ENCODE measurements at places on chromosomes 7 and 10.

GRCh38 chr7:85528581-85528980 is 341.7 kb upstream of the SEMA3D start:
- DNase-seq = no peak

DNA sequence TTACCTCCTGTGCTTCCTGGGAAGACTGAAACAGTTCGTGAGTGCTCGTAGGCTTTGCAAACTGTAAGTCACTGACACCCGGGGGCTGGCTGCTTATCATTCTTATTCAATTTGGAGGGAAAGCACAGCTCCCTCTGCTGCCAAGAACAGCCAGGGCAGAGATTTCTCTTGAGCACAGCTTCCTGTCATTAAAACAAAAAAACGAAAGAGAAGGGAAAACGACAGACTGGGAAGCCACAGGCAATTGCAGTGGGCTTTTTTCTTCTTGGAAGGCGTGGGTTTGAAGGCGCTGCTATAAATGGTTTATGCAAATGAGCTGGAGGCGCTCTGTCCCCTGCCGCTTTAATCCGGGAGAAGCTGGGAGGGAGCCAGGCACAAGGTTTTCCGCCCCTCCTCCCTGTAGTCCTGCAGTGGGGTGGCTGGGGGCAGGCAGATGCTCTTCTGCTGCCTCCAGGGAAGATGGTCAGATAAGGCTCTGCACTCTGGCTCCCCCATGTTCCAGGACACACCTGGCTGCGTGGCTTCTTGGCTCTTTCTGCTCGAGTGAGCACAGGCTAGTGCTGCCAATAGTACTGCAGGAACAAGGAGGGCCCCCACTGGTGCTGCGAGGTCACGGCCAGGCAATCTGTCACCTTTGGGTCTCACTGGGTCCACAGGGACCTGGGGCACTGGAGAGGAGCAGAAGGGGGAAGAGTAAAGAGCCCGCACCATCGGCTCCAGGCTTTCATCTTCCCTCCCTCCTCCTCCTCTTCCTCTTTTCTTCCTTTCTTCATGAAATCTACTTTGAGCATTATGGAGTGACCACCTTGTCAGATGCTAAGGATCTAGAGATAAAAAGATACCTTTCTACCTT is 49.5 kb downstream of the NEURL1 start:
- DNase-seq = no peak

- DNase-seq = no peak
These were observed 152.0 kb downstream of the RPS24 start for GRCh38 chr10:78185693-78186055.

GRCh38 chr10:114504769-114505579 is 100.7 kb upstream of the AFAP1L2 start:
- DNase-seq = no peak

GRCh38 chr7:88355011-88355410 is 48.3 kb upstream of the STEAP4 start:
- no peak for DNase-seq

GRCh38 chr10:96832721-96833219 is 672 bp downstream of the LCOR start:
- DNase-seq = peak; percentile 78

DNA sequence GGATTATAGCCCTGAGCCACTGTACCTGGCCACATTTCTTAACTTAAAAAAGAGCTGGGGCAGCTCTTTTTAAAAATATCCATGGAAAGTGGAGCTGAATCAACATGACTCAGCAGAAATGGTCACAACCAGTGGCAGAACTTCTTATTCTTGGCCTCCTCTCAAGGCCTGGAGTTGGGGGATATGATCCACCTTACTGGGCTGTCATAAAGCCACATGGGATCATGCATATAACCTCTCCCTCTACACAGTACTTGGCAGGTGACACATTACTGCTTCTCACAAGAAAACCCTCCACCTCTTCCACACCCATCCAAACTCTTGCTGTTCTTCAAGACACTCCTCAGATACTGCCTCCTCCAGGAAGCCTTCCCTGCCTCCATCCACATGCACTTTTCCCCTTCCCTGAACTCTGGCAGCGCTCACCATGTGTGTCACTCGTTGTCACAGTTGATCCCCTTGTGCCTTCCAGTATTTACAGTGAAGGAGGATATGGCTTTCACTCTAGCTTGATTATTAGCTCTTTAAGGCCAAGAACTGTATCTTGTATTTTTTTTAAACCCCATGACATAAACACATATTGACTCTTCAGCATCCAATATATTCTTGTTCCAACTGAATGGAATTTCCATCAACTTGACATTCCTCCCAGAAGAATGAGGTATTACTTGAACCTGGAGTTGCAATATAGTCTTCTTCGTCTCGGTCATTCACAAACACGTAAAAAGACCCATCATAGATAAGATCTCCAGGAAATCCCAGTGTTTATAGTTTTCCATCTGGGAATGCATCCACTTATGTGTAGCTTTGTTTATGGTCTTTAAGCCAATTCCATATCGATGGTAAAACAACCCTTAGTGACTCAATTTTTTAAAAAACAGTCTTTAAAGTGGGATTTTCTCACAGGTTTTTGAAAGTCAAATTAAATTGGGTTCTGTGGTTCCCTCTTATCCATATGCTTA is 85.5 kb downstream of the TBXAS1 start:
- no peak for DNase-seq

DNA sequence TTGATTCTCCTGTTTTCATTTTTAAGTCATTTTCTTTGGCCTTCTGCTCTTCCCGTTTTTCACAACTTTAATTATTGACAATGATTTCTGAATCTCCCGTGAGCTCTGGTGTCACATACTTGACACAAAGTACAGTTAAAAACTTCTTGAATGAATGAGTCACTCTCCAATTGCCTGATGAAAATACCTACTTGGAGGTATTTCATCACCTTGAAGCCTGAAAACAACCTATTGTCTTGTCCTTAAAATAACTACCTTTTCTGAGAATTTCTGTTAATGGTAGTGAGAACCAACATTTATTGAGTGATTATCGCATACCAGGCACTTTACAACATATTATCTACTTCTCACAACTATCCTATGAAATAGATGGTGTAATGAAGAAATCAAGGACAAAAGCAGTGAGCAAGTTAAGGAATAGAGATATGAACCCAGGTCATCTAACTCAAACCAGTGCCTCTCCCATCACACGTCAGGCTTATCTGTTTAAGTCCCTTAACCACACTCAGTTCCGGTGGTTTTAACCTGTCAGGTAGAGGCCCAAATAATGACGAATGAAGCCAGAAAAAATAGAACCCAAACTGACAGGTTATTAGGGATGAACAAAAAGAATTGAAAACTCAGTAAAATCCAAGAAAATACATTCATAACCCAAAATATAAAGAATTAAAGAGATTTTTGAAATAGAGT is 11.6 kb downstream of the BET1 start:
- no peak for DNase-seq

All from progenitor cell of endocrine pancreas (in vitro differentiated cells).